ENCODE measurements at places on chromosomes 6 and 20.

GRCh38 chr6:158476389-158476788, 83.5 kb upstream of the TMEM181 start:
- DNase-seq = no peak

GRCh38 chr6:144482142-144482541, 197.0 kb downstream of the UTRN start:
- peak; percentile 46 for DNase-seq

DNA sequence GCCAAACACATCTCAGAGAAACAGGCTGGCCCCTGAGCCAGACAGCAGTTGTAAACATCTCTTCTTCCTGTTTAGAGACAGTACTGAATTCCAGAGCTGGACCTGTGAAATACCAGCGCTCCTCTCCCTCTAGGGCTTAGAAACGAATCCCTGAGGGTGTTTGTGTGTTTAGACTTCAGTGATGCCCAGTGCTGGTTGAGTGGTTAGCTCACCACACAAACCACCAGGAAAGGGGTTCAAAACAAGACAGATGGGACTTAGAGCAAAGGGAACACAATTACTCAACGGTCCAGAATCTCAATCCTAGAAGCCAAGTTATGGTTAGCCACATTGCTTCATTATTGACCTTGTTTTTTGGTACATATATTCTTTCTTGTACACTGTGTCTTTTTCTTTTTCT, 108.7 kb upstream of the TMEM170B start:
- no peak for DNase-seq

DNA sequence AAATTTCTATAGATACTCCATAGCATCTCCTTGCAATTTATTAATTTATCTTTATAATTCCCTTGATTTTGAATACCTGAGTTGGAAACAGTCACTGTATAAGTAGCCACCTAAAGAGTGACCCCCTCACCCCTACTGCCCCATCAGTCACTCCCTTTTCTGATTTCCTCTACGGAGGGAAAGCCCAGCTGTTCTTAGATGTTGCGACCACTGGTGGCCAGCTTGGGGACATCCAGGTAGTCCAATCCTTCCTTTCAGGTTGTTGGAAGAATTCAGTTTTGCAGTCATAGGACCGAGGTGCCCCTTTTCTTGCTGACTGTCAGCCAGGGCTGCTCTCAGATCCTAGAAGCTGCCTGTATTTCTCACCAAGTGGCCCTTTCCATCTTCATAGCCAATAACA, 87.8 kb downstream of the BMP6 start:
- no peak for DNase-seq

- DNase-seq = no peak
Observed at GRCh38 chr20:3406481-3407039, 909 bp downstream of the DNAAF9 start.

All from stimulated activated CD8-positive, alpha-beta memory T cell treated with anti-CD3 and anti-CD28 coated beads, Interleukin-15, amount 100 ng/mL, for 1 hour (primary cell).